ENCODE measurements at places on chromosomes 1 and 21.

- DNase-seq, result no peak
Observed at GRCh38 chr1:152519851-152520250, 5.6 kb downstream of the CRCT1 start.

DNA sequence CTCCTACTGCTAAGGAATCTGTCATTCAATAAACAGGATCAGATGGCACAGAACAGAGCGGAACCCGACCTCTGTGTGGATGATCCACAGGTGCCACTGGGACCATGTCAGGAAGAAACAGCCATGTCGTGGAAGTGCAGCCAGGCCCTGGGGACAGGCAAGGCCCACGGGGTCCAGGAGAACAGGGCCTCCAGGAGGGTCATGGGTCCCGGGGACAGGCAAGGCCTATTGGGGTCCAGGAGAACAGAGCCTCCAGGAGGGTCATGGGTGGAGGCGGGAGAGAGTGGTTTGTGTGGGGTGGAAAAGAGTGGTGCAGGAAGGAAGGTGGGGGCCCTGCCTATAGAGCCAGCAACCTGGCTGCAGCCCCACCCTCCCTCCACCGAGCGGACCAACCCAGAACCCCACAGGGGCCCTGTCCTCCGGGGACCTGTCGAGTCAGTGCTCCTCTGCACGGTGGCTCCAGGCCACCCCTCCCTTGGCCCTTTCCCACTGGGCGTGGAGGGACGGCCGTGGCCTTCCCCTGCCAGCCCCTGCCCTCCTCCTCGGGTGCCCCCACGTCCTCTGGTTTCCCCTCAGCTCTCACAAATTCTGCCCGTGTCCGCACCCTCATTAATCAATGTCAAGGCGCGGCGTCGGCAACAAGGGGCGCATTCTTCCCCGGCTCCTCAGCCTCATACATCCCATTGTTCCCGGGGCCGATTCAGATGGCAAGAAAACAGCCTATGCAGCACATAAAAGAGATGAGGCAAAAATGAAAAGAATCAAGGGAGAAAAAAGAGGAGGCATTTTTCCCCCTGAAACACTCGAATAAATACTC, 146.4 kb downstream of the PRDM16 start:
- no peak for DNase-seq

DNA sequence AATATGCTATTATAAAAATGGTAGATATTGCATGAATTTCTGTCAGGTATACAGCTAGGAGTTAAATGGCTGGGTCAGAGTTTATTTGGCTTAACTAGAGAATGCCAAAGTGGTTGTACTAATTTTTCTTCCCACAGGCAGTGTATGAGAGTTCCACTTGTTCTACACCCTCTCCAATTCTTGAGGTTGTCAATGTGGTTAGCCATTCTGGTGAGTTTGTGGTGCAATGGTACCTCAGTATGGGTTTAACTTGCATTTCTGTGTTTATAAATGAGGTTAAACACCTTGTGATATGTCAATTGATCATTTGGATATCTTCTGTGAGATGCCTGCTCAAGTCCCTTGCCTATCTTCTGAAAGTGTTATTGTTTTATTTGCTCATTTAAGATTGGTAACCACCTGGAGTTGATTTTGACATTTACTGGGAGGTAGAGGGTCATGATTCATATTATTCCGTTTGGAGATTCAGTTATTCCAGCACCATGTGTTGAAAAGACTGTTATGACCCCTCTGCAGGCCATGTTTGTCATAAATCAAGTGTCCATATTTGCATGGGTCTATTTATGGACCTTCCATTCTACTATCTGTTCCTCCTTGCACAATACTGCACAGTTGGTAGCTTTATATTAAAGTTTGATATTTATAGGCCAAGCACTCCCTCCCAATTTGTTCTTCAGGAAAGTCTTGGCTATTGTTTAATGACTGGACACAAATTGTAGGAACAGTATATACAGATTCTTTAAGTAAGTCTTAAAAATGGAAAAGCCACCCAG, 5.8 kb downstream of the FALEC start:
- DNase-seq, result no peak

GRCh38 chr1:241592273-241592958, 47.8 kb downstream of the CHML start:
- no peak for DNase-seq

GRCh38 chr1:25869909-25870606, 5.5 kb downstream of the PAQR7 start:
- DNase-seq, result no peak

- DNase-seq, result no peak
Observed at GRCh38 chr1:153563991-153564390, 1.7 kb downstream of the S100A2 start.

DNA sequence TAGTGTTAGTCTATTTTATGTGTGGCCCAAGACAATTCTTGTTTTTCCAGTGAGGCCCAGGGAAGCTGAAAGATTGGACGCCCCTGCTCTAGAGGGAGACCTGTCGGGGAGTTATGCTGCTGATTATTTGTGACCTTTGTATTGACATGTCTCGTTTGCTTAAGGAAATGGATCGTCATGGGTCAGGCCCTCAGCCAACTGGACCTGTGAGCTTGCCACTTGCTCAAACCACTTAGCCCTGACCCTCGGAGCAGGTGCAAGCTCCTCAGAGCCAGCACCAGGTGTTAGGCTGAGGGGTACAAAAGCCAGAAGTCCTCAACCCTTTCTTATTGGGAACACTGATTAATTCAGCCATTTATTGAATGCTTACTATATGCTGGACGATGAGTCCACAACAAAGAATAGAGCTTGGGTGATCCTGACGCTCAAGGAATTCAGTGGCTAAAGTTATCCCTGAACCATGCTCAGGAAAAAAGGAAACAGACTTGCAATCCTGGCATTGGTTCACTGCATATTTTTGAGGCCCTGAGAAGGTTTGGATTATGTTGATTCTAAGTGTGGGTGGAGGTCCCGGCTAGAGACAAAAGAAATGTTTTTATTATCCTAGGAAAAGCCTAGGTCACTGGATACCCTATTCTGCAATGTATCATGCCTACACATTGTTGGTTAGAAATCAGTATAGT, 19.0 kb downstream of the TGFB2 start:
- DNase-seq, result no peak

GRCh38 chr1:245999697-246000637, 507.1 kb downstream of the SMYD3 start:
- no peak for DNase-seq

GRCh38 chr1:91844862-91845528, 41.0 kb downstream of the TGFBR3 start:
- DNase-seq, result no peak

- DNase-seq, result no peak
Observed at GRCh38 chr1:78607944-78608343, 12.3 kb upstream of the IFI44L start.

DNA sequence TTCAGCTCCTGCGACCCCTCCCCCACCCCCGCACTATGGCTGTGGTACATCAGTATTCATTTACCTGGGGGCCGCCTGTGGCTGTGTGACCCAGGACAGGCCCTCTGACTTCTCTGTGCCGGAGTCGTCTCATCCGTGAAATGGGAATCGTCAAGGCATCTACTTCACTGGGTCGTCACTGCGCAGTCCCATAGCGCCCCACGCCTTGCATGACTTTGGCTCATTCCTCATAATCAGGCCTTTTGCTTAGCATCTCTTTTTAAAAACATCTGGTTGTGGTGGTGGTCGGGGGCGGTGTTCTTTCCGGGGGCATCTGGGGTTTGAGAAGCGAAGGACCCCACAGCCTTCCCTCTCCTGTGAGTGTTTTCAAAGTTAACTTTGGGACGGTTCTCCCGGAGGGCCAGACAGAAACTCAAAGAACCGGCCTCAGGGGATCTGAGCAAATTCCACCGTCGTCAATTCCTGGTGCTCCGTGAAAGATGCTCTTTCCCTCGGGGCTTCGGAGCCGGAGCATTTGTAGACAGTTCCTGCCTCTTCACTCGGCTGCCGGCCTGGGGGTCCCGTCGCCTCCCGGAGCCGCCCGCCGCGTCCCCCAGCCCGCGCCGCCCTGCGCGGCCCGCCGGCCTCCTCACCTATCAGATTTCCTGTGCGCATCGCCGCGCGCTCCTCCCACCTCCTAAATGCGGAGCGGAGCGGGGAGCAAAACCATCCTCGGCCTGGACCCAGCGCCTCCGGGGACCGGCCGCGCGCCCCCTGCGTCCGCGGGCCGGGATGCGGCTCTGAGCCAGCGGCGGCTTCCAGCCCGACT, at the start of gene B3GALT5:
B3GALT5 (plus strand) TSS at position 708 of the 808 bp plus-strand sequence. CDS start 47,620 bp downstream, outside the sequence.
- no peak for DNase-seq

GRCh38 chr1:204733289-204733688, 47.8 kb upstream of the LRRN2 start:
- no peak for DNase-seq

GRCh38 chr1:50308878-50309277, 114.4 kb downstream of the DMRTA2 start:
- no peak for DNase-seq

- DNase-seq, result no peak
Observed at GRCh38 chr1:209829716-209830115, 1.9 kb downstream of the UTP25 start.

GRCh38 chr1:239815074-239815473, 276.6 kb upstream of the FMN2 start:
- DNase-seq, result no peak

GRCh38 chr1:93964777-93965200, 55.6 kb upstream of the GCLM start:
- DNase-seq, result no peak

DNA sequence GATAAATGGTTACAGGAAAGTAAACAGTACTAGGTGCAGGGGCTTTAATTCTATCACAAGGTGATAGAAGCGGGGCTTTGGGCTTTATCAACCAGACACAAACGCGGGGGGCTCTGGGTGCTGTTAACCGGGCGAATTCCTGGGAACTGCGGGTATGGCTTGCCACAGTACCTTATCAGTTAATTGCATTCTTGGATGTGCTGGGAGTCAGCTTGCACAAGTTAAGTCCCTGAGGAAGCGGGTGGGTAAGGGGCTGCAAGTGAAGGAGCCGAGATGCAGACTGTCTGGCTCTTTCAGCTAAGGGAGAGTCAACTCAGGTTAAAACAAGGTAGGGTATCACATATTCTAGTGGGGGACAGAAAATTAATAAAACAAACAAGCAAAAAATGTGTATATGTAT, 661 bp downstream of the GBP4 start:
- DNase-seq, result no peak

DNA sequence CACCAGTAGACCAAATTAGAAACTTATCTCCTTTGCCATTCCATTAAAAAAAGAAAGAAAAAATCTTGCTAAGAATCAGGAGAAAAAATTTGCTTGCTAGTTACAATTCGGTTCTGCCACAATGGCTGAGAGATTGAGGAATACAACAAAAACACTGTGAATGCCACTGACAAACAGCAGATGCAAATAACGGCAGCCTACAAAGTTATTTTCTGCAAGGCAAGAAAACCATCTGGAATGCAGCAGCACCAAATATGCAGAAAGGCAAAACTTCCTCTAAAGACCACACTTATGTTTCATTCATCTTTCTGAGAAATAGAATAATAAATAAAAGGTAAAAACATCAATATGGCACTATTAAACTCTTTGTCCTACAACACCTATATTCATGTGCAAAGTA, 75.7 kb downstream of the ENAH start:
- no peak for DNase-seq

GRCh38 chr1:61082311-61083012, at the start of gene NFIA:
Gene NFIA (plus strand): TSS chr1:61082561.
- DNase-seq, result peak; percentile 7

DNA sequence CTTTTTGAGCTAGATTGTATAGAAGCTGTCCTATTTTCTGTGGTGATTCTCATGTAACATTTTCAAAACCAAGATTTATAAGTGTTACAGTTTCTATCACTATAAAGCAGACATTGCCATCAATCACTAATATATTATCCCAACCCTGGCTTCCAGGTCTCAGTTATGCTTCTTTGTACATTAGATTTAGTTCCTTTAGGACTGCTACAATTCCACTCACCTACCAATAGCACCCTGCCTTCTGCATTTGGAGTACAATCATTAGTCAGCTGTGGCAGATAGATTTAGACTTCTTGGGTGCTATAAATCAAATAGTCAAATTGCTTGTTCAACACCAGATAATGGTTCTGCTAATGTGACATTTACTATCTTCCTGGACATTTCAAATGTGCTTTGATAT, 281.6 kb downstream of the BRINP3 start:
- DNase-seq, result no peak

DNA sequence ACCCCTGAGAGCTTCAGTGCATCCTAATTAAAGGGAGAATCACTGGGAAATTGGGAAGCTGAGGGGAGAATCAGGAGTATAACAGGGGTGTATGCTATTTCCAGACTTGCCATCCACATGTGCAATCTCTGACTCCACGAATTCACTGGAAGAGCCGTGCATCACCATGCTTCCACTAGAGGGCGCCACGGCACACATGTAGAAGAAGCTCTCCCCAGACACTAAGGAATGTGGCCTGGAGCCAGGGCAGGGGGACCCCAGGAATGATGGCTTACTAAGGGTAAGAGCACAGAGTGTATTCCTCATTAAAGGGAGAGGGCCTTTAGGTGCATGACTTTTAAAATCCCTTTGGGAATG, 81.5 kb downstream of the ABCA4 start:
- DNase-seq, result peak; percentile 29

DNA sequence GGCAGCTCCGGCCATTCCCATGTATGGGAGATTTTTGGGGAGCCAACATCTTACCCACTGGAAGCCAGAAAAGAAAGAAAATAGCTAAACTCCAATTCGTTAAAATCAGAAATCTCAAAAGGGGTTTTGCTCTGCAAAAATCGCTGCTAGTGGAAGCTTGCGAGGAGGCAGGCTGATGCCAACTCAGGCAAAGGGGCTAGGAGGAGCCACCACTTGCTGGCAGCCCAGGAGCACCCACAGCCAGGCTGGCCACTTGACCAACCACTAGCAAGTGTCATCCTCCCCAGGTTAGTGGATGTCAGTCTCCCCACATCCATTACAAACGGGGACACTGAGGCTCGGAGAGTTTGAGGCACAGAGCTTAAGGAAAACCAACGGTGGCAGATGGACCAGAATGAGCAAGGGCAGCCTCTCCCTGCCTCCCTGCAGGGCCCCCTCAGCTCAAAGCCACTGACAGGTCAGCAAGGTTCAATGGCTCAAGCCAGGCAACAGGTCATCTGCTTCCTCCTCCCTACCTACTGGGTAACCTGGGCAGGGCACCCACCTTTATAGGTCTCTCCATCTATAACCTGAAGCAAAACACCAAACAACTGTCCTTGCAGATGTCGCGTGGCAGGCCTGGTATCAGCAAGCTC, 10.8 kb downstream of the KCNN3 start:
- no peak for DNase-seq

Measured in activated CD4-positive, alpha-beta T cell treated with anti-CD3 and anti-CD28 coated beads, Interleukin-2, amount 50 U/mL, for 4 hours (primary cell).